ENCODE measurements at places on chromosomes 2 and 18. TPM values are rescaled to one million over a fixed set of nuclear protein-coding genes. Genes with fewer than 3 reads are reported as not detected.

DNA sequence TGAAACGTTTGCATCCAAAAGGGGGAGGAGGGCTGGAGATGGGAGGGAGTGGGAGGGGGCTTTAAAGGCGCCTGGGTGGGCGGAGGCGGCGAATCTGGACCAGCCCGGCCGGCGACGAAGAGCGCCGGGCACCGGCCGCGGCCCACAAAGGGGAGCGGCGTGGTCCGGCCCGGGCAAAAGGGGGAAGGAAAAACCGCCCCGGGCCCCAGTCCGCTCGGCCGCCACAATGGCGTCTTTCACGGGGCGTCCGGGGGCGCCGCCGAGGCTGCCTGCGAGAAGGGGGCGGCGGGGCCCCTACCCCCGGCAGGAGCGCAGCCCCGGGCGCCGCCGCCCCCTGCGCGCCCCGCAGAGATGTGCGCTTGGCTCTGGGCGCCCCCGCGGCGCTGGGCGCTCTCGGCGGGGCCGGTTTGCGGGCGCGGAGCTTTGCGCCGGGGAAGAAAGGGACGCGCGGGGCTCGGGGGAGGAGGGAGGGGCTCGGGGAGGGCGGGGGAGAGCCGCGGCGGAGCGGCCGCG lies 108.1 kb upstream of the KCTD1 start:
- no peak for DNase-seq

DNA sequence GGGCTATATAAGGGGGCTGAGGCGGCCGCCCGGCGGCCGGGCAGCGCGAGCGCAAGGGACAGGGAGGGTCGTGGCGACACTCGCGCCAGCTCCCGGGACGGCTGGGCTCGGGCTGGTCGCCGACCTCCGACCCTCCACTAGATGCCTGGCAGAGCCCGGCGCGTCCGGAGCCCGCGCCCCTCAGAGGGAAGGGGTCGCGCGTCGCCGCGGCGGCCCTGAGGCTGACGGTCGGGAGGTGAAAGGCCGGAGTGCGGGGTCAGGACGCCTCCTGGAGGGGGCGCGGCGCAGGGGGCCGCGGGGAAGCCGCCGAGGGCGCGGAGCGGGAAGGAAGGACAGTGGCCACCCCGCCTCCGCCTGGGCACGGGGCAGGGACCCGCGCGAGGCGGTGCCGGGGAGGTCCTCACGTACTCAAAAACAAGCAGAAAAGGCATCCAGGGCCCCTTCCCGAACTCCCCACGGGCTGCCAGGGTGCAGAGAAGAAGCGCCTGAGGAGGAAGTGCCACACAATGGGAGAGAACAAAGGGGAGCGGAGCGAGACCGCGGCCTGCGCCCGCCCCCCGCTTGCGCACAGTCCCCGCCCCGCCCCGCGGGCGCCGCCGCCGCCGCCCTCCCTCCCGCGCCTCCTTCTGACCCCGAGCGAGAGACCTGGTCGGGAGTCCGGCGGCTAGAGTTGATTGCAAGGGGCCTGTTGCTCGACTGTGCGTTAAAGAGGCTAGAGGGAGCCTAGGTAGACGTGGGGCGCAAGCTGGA lies 776 bp upstream of the KLF7 start:
- peak; percentile 68 for DNase-seq

DNA sequence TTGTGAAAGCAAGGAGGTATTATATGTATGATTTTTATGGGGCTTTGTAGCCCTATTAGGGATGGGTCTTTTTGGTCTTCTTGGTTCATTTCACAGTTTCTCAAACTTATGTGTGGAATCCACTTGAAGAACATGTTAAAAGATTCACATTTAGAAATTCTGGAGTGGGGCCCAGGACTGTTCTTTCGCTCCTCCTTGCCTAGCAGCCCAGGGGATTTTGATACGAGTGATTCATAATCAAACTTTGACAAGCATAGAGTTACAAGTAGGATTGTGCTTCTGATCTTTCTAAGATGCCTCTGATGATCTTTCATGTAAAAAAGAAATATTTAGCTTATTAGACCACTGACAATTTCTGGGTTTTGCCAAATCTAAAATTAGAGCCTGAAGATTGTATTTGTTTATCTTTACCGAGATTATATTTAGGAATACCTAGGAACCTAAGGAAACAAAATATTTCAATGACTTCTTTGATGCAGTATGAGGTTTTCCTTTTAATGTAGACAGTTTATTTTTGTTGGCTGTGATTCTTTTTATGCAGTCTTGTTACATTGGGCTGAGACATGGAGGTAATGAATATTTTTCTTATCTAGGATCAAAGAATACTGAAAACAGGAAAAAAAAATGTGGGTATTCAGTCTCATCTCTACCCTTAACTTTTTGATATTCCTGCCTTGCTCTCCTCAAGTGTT lies 324.0 kb downstream of the PARD3B start:
- no peak for DNase-seq

GRCh38 chr2:100126897-100127401 lies 15.4 kb downstream of the AFF3 start:
- no peak for DNase-seq

Gene GALNT3
- total RNA-seq, result 5.0 TPM

Gene FN1
- total RNA-seq, result 0.62 TPM

DNA sequence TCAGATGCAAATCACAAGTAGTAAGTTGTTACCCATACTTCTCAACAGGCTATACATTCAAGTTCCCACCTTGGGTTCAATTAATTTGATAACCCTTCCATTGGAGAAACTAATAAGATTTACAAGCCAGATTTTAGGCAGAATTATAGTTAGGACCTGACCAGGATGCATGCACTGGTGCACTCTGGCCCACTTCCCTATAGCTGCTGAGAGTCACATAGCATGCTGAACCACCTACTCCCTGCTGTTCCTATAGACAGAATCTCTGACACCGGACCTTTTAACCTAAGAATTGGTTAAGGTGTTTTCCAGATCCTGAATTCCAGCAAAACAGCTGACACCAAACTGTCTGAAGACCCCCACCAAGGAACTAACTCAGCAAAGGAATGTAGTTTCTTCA lies 26.2 kb downstream of the FAM210A start:
- no peak for DNase-seq

DNA sequence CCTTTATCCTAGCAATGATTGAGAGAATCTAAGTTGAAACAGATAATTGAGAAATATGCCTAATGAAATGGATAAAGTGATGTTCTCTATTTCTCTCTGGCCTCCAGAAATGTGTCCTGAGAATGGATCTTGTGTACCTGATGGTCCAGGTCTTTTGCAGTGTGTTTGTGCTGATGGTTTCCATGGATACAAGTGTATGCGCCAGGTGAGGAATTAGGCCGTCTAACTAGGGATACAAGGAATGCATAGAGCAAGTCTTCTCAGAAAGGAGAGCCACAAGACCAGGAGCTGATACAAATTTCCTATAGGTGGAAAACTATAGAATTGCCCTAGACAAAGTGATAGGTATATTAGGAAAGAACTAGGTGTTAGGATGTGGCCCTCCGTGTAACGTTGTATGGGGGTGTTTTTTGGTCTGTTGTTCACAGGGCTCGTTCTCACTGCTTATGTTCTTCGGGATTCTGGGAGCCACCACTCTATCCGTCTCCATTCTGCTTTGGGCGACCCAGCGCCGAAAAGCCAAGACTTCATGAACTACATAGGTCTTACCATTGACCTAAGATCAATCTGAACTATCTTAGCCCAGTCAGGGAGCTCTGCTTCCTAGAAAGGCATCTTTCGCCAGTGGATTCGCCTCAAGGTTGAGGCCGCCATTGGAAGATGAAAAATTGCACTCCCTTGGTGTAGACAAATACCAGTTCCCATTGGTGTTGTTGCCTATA lies 592 bp upstream of the CAD start:
- DNase-seq, result no peak

- no peak for DNase-seq
Measured at GRCh38 chr2:72833084-72833714, 7.4 kb upstream of the EXOC6B start.

Gene HPCAL1
- total RNA-seq, result 96.5 TPM

DNA sequence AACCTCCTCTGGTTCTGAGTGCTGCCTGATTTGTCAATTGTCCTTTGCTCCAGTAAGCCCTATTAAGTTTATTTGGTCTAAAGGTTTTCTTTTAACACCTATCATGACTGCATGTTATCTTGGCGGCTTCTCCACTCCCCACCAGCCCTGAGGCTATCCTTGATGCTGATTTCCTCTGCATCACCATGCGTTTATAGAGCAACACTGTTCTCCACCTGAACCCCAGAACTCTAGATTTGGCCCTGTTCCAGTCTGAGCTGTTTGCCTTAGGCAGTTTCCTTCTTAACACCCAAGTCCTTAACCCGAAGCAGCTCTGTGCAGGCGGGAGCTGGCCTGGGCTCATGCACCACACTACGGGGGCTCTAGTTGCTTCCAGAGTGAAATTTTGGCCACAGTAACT lies 98.2 kb upstream of the NPAS2 start:
- no peak for DNase-seq

Measured in activated naive CD4-positive, alpha-beta T cell treated with anti-CD3 and anti-CD28 coated beads, Interleukin-2, amount 50 U/mL, for 72 hours (primary cell).